ENCODE measurements at places on chromosomes 16 and 17. TPM values are rescaled to one million over a fixed set of nuclear protein-coding genes. Genes with fewer than 3 reads are reported as not detected.
A peak's percentile ranks its signal among the peaks of the same experiment; 100 is the strongest.

- DNase-seq = no peak
- no peak overlapping the region for H3K27ac ChIP-seq
- H3K4me3 ChIP-seq = no peak overlapping the region
- H3K36me3 ChIP-seq = no peaks in the 10 kb centered on the region
- peaks cover 10% of the 10 kb centered on the region for H3K4me1 ChIP-seq
These were observed 6.0 kb upstream of the RNF135 start for GRCh38 chr17:30964876-30965275.

The IRX5 gene
- 0.16 TPM for total RNA-seq

- no peak overlapping the region for H3K4me3 ChIP-seq
- H3K36me3 ChIP-seq = peaks cover 11% of the 10 kb centered on the region
- H3K27me3 ChIP-seq = no peaks in the 10 kb centered on the region
- peaks cover 19% of the 10 kb centered on the region for H3K4me1 ChIP-seq
These were observed 13.6 kb downstream of the CHD9 start for GRCh38 chr16:53068423-53068833.

The SPHK1 gene
- 17.8 TPM for total RNA-seq

GRCh38 chr17:29167393-29168078 lies 12.7 kb downstream of the MYO18A start:
- H3K27ac ChIP-seq = no peak overlapping the region
- peaks cover 2% of the 10 kb centered on the region for H3K36me3 ChIP-seq
- no peaks in the 10 kb centered on the region for H3K4me1 ChIP-seq
- no peaks in the 10 kb centered on the region for H3K27me3 ChIP-seq

The HBQ1 gene
- 0.88 TPM for total RNA-seq

GRCh38 chr16:24577167-24577566 lies 37.8 kb downstream of the RBBP6 start:
- H3K27ac ChIP-seq = no peak overlapping the region
- peaks cover 2% of the 10 kb centered on the region for H3K27me3 ChIP-seq
- H3K4me3 ChIP-seq = no peak overlapping the region
- no peak for DNase-seq
- H3K4me1 ChIP-seq = peaks cover 5% of the 10 kb centered on the region
- H3K36me3 ChIP-seq = peaks cover 12% of the 10 kb centered on the region

DNA sequence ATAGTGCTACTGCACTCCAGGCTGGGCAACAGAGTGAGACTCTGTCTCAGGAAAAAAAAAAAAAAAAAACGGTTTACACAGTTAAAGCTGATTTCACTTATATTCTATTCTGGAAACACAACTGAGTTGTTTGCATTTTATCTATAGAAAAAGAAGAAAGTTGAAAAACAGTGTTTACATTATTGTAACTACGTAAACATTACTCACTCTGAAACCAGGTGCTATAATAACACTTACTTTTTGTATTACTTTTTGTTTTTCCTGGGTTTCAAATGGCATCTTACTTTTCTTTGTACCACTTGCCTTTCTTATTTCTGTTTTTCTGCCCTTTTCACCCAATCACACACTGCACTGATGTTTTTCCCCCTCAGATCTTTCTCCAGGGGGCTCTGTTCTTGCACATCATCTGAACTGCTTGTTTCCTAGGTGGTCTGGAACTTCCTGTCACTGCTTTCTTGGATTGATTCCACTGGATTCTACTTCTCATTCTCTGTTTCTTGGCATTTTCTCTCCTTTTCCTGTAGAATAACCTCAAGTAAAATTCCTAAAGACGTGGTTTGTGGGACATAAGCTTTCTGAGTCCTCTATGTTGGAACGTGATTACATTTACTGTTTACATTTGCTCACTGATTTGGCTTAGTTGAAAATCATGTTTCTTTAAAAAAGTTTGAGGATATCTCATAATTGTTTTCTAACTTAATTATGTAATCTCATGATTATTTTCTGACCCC lies 142.1 kb downstream of the HS3ST3B1 start:
- no peak overlapping the region for H3K27ac ChIP-seq
- H3K4me1 ChIP-seq = peaks cover 10% of the 10 kb centered on the region
- DNase-seq = no peak
- no peak overlapping the region for H3K4me3 ChIP-seq
- H3K27me3 ChIP-seq = peaks cover 6% of the 10 kb centered on the region

DNA sequence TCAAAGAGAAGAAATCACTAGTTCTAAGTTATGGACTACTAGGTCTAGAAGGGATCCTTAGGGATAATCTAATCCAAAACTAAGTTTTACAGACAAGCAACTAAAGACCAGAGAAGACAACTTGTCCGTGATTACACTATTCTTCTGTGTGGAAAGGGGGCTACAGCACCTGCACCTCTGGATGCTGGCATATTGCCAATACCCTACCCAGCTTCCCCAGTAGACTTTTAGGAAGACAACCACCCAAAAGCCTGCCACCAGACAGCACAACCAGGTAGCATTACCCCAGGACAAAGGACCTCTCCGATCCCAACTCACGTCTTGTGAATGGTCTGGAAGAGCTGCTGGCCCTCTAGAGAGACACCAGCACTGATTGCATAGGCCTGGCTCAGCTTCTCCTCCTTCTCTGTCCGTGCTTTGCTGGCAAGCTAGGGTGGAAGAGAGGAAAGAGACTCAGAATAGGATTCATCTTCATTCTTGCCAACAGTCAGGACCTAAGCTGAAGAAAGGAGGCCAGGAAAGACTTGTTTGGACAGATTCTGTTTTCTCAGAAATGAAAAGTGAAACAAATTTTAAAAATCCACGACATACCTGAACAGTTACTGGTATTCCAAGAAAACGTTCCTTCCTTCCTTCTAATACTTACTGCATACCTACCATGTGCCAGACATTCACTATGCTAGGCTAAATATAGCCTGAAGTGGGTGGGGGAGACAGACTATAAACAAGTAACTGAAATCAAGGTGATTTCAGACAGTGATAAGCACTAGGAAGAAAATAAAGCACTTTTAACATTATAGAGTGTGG lies 25.3 kb upstream of the TMEM101 start:
- H3K36me3 ChIP-seq = peaks cover 26% of the 10 kb centered on the region
- H3K27ac ChIP-seq = peak overlapping the region; percentile 53
- no peak for DNase-seq
- peaks cover 29% of the 10 kb centered on the region for H3K4me1 ChIP-seq
- peak overlapping the region; percentile 44 for H3K4me3 ChIP-seq

DNA sequence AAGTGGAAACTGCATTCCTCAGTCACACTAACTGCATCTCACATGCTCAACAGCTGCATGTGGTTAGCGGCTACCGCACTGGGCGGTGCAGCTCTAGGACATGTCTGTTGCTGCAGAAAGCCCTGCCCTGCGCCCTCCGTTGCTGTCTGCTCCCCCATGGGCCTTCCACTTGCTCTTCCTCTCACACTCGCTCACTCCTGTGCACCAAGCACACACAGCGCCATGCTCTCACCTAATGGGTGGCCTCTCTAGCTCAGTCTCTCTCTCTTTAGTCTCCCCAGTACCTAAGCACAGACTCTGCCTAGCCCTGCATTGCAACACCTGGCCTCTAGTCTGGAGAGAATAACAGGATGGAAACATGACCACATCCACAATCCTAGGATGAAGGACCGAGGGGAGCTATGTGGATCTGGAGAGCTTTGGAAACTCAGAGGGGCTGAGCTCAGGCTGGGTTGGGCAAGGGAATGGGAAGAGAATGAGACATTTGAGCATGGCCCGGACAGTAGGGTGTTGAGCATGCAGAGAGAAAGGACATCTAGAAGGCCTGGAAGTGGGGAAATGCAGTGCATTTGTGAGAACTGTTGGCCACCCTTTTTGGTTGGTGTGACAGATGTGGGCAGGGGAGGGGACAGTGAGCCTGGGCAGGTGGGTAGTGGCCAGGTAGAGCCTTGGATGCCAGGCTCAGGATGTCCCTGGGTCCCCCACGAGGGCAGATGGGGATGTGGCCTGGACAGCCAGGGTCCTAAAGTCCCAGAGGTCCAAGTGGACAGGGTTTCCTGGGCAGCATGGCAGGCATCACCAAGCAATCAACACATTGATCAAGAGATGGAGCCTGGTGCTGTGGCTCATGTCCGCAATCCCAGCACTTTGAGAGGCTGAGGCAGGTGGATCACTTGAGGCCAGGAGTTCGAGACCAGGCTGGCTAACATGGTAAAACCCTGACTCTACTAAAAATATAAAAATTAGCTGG lies 16.1 kb downstream of the SGCA start:
- H3K36me3 ChIP-seq = no peaks in the 10 kb centered on the region
- DNase-seq = no peak
- peaks cover 15% of the 10 kb centered on the region for H3K27me3 ChIP-seq
- H3K4me3 ChIP-seq = no peak overlapping the region

DNA sequence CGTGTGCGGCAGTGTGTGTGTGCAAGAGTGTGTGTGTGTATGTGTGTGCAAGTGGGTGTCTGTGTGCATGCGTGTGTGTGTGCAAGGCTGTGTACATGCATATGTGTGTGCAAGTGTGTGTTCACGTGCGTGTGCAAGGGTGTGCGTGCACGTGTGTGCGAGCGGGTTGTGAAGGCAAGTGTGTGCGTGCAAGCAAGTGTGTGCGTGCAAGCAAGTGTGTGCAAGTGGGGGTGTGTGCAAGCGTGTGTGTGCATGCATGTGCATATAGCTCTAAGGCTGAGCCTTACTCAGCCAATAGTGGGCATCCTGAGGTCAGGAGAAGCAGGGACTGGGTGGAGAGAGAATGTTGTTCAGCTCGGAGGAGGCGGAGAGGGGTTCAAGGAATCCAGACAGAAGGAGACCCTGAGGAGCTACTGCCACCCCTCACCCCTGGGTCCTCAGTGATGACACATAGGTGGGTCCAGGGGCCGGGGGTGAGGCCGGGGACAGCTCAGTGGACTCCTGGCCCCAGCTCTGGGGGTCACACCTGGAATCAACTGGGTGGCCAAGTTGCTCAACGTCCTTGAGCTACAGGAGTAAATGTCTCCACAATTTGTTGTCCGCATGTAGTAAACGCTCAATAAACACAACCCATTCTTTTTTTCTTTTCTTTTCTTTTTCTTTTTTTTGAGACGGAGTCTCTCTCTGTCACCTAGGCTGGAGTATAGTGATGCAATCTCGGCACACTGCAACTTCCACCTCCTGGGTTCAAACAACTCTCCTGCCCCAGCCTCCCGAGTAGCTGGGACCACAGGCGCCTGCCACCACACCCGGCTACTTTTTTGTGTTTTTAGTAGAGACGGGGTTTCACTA lies 1.8 kb downstream of the PRR29 start:
- DNase-seq = no peak
- peak overlapping the region; percentile 82 for H3K4me3 ChIP-seq
- peaks cover 15% of the 10 kb centered on the region for H3K27me3 ChIP-seq
- H3K27ac ChIP-seq = no peak overlapping the region
- H3K4me1 ChIP-seq = peaks cover 34% of the 10 kb centered on the region

DNA sequence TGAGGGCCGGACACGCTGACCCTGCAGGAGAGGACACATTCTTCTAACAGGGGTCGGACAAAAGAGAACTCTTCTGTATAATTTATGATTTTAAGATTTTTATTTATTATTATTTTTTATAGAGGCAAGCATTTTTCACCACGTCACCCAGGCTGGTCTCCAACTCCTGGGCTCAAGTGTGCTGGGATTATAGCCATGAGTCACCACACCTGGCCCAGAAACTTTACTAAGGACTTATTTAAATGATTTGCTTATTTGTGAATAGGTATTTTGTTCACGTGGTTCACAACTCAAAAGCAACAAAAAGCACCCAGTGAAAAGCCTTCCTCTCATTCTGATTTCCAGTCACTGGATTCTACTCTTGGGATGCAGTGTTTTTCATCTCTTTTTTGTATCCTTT lies 2.3 kb upstream of the SERPINF1 start:
- peaks cover 27% of the 10 kb centered on the region for H3K4me1 ChIP-seq
- DNase-seq = no peak
- H3K27me3 ChIP-seq = peaks cover 5% of the 10 kb centered on the region
- peaks cover 2% of the 10 kb centered on the region for H3K36me3 ChIP-seq
- no peak overlapping the region for H3K27ac ChIP-seq

The BCO1 gene
- not detected for total RNA-seq

The NPIPA7 gene
- 3.9 TPM for total RNA-seq

The KRTAP4-6 gene
- not detected for total RNA-seq

GRCh38 chr17:81402981-81403467 lies 7.8 kb downstream of the BAHCC1 start:
- no peak overlapping the region for H3K4me3 ChIP-seq
- peaks cover 52% of the 10 kb centered on the region for H3K27me3 ChIP-seq
- H3K27ac ChIP-seq = no peak overlapping the region
- DNase-seq = no peak

- DNase-seq = no peak
- no peak overlapping the region for H3K27ac ChIP-seq
- H3K4me1 ChIP-seq = peaks cover 13% of the 10 kb centered on the region
- no peak overlapping the region for H3K4me3 ChIP-seq
- peaks cover 5% of the 10 kb centered on the region for H3K27me3 ChIP-seq
These were observed 3.6 kb downstream of the RNF112 start for GRCh38 chr17:19414396-19415280.

DNA sequence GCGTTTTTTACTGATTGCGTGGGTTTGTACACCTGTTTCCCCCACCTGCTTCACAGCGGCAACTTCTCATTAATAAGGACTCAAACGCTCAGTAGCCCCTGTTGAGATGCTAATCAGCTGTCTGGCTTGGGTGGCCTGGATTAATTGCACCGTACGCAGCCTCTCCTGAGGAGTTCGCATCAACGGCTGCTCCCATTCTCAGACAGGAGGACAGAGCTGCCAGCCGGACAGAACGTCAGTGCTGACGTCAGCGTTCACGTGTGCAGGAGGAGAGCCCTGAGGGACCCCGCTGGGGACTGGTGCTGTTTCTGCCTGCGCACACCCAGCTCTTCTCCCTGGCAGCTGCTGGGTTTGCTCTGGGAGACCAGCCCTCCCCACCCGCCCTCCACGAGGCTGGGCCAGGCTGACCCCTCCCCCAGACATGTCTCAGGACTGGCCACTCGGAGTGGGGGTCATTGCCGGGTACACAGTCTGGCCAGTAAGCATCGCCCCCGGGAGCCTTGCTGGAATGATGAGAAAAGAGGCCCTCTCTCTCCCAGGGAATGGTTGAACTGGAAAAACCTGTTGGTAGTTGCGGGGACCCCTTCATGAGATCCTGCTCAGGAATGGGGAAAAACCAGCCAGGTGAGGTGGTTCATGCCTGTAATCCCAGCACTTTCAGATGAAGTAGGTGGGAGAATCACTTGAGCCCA lies 5.7 kb upstream of the BANP start:
- H3K4me1 ChIP-seq = peaks cover 15% of the 10 kb centered on the region
- H3K36me3 ChIP-seq = no peaks in the 10 kb centered on the region
- peaks cover 5% of the 10 kb centered on the region for H3K27me3 ChIP-seq

- no peak overlapping the region for H3K27ac ChIP-seq
- no peak overlapping the region for H3K4me3 ChIP-seq
- DNase-seq = no peak
- H3K27me3 ChIP-seq = peaks cover 3% of the 10 kb centered on the region
- H3K4me1 ChIP-seq = no peaks in the 10 kb centered on the region
These were observed 60.4 kb upstream of the MMP2 start for GRCh38 chr16:55418586-55418985.

Data from activated T-helper 1 cell treated with anti-CD3 and anti-CD28 coated beads, Interleukin-12 subunit alpha, Interleukin-12 subunit beta, Interleukin-2, Interleukin-4 antibody, amounts not matched to agents 30 ng/mL and 10 ng/mL and 1 ng/mL, durations not matched to agents 14 hours and 24 hours and 36 hours (primary cell).